C1 segment of cervical spinal cord (tissue), 14 donors: ENCODE measurements at places on chromosomes 12 and 14.

- no peak for DNase-seq
Observed at GRCh38 chr12:52636592-52637258, 15.3 kb downstream of the KRT2 start.

- no peak for DNase-seq
Observed at GRCh38 chr14:103067231-103067954, 10.0 kb upstream of the CDC42BPB start.

DNA sequence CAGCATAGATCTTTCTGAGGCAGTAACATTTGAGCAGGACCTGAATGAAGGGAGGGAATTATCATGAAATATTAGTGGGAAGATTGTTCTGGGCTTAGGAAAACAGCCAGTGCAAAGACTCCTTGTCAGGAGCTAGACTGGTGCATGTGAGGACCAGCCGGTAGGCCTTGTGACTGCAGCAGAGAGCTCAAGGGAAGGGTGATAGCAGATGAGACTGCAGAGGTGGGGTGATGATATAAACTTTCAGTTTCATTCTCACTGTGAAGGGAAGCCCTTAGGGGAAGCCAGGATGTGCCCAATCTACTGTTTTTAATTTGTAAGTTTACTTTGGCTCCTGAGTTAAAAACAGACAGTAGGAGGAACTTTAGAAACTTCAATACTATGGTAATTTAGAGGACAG lies 12.4 kb downstream of the IL22 start:
- no peak for DNase-seq

DNA sequence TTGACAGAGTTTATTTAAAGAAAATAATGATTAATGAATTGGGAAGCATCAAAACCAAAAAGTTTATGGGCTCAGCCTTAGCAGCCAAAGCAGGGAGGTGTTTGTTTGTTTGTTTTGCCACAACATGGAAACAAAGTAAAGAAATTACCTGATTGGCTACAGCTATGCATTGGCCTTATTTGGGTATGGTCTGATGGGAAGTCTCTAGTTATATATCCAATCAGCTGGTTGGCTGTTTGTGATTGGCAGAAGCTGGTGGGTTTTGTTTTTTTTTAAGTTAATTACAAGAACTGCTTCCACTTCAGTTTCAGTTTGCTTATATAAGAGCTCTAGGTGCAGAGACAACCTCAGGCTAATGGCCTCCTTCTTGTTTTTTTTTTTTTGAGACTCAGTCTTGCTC lies 4.6 kb upstream of the LEMD3 start:
- no peak for DNase-seq

DNA sequence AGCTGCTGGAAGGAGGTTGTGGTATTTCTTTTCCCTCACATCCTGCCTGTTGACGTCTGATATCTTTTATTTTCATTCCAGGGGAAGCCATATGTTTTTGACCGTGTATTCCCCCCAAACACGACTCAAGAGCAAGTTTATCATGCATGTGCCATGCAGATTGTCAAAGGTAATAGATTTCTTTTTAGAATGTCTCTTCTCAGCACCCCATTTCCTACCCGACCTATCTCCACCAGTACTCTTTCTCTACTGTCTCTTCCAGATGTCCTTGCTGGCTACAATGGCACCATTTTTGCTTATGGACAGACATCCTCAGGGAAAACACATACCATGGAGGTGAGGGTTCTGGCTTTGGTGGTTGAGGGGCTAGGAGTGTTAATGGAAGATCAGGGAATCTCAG lies 13.5 kb downstream of the KIF5A start:
- no peak for DNase-seq

DNA sequence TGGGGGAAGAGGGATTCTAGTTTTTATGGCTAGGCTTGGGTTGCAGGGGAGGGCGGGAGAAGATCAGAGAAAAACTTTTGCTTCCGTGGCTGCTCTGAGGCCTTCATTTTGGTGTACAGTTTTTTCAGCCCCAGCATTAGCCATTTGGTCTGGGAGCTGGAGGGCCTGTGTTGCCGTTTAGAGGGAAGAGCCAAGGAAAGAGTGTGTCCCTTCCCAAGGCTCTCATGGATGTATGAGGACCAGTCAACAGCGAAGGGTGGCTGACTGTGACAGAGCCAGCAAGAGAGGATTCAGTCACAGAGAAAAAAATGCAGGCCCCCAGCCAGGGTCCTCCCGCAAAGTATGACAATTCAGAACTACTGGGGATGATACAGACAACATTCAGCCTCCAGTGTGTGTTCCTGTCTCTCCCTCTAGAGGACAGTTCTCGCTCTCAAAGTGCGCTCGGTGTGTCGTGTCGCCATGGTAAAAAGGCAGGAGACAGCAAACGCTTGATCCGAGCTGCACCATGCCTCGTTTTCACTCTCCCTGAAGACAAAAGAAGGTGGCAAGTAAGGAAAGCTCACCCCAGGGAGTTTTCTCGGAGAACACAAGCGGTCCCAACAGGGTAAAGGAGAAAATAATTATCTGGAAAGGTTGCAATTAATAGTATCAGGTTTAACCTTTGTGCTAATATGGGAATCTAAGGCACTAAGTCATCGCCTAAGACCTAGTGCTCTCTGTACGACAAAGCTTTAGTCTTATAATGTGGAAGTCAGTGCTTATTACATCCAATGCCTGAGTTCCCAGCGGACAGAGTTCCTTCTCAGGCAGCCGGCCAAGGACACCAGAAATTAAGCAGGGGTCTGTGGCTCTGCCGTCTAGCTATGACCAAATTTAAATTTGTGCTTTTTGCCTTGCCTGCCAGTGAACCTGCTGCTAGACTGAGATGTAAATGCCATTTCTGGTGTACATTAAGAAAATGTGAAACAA lies 157.3 kb upstream of the PLXNC1 start:
- peak; percentile 37 for DNase-seq
